CD8-positive, alpha-beta memory T cell (primary cell): ENCODE measurements at places on chromosomes 5 and 9. TPM values are rescaled to one million over a fixed set of nuclear protein-coding genes. Genes with fewer than 3 reads are reported as not detected.

DNA sequence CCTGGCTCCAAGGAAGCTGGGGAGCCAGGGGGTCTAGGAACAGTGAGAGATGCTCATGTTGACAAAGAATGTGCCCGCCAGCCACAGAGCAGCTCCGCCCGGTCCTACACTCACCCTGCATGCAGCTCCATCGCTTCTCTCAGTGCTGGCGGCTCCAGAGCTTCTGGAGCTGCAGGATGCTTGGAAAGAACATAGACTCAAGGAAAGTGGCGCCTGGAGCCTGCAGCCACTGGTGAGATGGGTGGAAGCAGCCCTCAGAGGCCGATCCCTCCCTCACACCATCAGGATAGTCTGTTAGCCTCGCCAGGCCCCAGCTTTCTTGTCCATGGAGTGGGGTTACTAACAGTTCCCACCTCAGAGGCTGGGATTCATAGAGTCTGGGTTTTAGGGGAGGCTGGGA, 26.4 kb upstream of the SLC6A19 start:
- no peak for DNase-seq

DNA sequence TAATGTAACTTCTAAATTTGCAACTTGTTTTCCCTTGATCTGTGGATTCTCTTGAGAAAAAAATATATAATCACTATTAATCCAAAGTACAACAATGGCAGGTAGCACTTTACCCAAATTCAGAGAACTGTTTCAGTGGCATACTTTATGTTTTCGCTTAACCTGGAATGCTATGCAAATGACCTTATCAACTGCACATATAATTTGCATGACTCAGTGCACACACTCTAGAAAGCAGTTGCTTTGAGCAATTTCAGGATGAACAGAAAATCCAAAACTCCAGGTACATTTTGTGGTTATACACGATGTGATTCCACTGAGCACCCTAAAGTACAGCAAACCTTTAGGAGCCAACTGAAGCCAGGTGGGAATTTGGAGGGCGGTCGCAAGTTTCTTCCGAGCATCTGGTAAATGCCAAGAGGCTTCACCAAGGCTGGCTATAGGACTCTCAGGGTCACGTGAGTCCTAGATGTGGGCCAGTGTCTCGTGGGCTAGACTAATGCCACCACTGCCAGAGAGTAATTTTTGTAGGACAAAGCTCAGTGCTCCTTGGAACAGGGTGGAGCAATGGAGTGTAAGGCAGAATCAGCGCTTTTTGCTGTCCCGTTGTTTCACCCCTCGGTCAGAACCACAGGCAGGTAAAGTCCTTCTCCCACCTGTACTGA, 37.3 kb downstream of the DMGDH start:
- no peak for DNase-seq

- DNase-seq = no peak
Observed at GRCh38 chr5:69494452-69494851, 1.9 kb downstream of the OCLN start.

GRCh38 chr5:136082390-136083193, 50.1 kb upstream of the SMAD5 start:
- peak; percentile 51 for DNase-seq

- no peak for DNase-seq
Observed at GRCh38 chr9:101468116-101468515, 32.5 kb upstream of the ALDOB start.

Gene SV2C
- not detected for polyA plus RNA-seq

- no peak for DNase-seq
Observed at GRCh38 chr5:72599519-72600370, 92.5 kb upstream of the ZNF366 start.
